ENCODE measurements at places on chromosomes 16 and 17.

GRCh38 chr17:37276475-37276874 is 99.3 kb upstream of the C17orf78 start:
- no peak for DNase-seq

GRCh38 chr16:14095883-14096551 is 24.9 kb downstream of the MRTFB start:
- no peak for DNase-seq

DNA sequence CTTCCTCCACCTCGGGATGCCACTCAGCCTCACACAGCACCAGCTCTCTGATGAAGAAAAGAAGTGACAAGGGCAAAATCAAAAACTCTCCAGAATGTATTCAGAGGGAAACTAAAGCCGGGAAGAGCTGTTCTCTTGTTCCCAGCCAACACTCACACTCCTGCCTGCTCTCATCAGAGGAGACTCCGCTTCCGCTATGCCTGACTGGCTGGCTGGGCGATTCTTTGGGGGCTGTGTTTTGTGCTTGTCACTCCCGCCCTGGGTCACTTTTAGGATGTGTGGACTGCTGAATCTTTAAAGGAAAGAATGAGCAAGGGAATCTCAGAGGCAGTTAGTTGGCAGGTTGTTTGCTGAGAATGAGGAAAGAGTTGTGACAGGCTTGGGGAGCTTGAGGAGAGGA is 54.6 kb upstream of the TBX2 start:
- no peak for DNase-seq

DNA sequence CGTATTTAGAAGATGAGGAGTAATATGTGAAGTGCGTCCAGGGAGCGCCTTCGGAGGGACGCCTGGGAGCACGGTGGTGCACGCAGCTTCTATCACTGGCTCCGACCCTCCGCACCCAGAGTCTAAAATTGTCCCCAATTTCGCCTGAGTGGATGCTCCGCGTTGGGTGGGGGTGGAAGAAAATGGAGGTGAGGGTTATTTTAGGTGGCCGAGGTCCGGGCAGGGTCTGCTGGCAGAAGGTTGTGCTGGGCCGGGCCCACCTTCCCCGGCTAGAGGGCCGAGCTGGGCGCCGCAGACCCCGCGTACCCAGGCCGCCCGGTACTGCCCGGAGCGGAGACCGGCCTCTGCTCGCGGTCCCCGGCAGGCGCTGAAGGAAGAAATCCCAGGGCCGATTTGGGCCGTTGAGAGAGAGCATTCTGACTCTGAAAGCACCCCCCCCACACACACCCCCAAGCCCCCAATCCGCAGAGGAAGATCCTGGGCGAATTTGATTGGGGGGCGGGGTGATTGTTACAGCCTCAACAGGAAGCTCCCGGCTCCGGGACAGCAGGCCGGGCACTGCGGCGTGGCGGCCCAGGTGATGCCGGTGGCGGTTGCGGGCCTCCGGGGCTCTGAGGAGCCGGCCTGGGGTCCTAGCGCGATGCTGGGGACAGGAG is 3.0 kb downstream of the BAHCC1 start:
- DNase-seq: peak; percentile 52

- DNase-seq: no peak
Measured at GRCh38 chr16:8537691-8538342, 52.5 kb downstream of the TMEM114 start.

GRCh38 chr17:66634193-66634592 is 200.7 kb upstream of the CACNG5 start:
- DNase-seq: no peak

- no peak for DNase-seq
Measured at GRCh38 chr17:63955232-63955631, 17.5 kb downstream of the SCN4A start.

DNA sequence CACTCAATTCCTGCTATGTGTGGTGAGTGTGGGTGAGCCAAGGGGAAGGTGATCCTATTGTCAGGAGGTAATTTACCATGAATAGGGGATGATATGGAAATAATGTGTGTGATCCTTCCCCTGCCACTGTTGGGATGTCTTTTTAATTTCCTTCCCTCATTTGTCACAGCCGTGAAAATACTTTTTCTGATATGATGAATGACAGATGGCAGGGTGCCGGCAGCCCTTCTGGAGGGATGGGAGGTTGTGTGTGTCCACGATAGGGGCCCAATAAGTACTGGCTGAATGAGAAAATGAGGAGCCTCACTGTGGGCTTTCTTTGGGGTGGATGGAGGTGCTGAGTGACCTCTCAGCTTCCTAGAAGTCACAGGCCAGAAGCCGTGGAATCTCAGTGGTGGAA is 109.5 kb downstream of the PRKCB start:
- DNase-seq: no peak

DNA sequence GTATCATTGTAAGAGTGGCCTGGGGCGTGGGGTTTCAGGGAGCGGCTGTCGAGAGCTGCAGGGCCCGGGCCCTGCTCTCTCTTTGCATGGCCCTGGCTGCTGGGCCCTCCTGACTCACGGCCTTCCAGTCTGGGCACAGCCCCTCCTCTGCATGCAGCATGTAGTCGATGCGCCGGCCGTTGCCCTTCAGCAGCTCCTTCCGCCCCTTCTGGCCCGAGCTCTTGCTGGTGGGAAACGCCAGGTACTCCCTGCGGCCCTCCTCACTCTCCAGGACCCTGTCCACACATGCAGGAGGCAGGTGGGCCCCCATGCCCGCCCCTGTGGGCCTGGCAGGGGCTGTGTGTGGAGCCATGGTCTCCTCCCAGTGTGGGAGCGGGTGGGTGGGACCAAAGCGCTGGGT is 50.7 kb downstream of the PRMT7 start:
- DNase-seq: peak; percentile 8

DNA sequence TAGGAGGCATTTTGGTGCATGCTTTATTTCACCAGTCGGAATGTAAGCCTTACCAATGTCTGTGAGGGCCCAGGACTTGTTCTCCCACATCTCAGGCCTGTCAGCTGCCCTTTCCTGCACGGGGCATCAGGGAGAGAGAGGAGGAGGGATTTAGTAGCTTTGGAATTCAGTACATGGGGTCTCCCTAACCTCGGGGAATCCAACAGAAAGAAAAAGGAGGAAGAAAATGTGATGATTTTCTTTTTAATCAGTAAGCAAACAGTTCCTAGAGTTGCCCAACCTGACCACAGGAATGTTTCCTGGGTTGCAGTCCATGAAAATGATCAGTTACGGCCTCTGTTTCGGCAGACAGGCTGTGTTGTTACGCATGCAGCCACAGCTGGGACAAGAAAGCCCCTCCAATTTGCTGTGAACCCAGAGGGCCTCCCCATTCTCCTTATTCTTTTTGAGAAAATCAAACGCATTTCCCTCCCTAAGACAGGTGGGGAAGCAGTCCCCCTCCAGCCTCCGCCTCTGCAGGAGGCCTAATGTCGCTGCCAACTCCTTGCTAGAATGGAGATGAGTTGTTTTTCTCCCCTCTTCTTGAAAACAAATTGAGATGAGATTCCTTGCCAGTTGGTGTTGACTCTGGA is 53.1 kb upstream of the TANGO6 start:
- DNase-seq: peak; percentile 82
